ENCODE measurements at places on chromosomes 4 and X. TPM values are rescaled to one million over a fixed set of nuclear protein-coding genes. Genes with fewer than 3 reads are reported as not detected.

The PLXNB3 gene
- total RNA-seq: 3.3 TPM

The HDX gene
- total RNA-seq: 4.5 TPM

The DLG3 gene
- total RNA-seq: 24.4 TPM

The GNPDA2 gene
- total RNA-seq: 11.3 TPM

The PNMA6F gene
- total RNA-seq: not detected

The HPGD gene
- total RNA-seq: 77.2 TPM

The C4orf36 gene
- total RNA-seq: 2.3 TPM

The GIMD1 gene
- total RNA-seq: not detected

The CCNG2 gene
- total RNA-seq: 41.3 TPM

The P2RY8 gene
- total RNA-seq: 3.1 TPM

The GALNTL6 gene
- total RNA-seq: 0.20 TPM

The TGIF2LX gene
- total RNA-seq: not detected

The ZNF157 gene
- total RNA-seq: 0.23 TPM

The INPP4B gene
- 20.7 TPM for total RNA-seq

The MORC4 gene
- 16.3 TPM for total RNA-seq

The CCKAR gene
- total RNA-seq: not detected

The EXOC1L gene
- total RNA-seq: not detected

The OPN1MW gene
- not detected for total RNA-seq

The PFKFB1 gene
- not detected for total RNA-seq

The AFM gene
- total RNA-seq: not detected

The MSMO1 gene
- total RNA-seq: 213 TPM

The FANCB gene
- total RNA-seq: 1.2 TPM

The RHOXF2 gene
- total RNA-seq: not detected

The FAM47E gene
- 3.6 TPM for total RNA-seq

The TSPAN6 gene
- total RNA-seq: 13.9 TPM

The CENPVL3 gene
- total RNA-seq: not detected

The WNK3 gene
- total RNA-seq: 1.8 TPM
